Gastroesophageal sphincter (tissue), 4 donors: ENCODE measurements at places on chromosomes 1 and 21. TPM values are rescaled to one million over a fixed set of nuclear protein-coding genes. Genes with fewer than 3 reads are reported as not detected.

DNA sequence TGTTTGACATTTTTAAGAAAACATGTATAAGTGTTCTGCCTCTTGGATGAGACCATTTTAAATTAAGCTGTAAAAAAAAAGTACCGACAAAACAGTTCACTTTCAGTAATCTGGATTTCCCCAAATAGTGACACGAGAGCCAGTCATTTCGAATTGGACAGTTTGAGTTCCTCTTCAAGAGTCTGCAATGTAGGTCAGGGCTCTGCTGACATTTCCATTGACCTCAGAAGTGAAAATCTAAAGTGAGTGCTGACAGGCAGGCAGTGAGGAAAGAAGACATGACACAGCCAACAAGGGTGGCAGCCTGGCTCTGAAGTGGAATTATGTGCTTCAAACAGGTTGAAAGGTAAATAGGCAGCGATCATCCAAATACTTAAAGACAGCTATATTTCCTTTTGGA is at the start of gene IL23R:
IL23R (plus strand) TSS at position 259 of the 400 bp plus-strand sequence. CDS start 1,667 bp downstream, outside the sequence.
- no peak for ATAC-seq

- ATAC-seq: no peak
These were observed 44.6 kb upstream of the TMEM125 start for GRCh38 chr1:43225168-43225567.

DNA sequence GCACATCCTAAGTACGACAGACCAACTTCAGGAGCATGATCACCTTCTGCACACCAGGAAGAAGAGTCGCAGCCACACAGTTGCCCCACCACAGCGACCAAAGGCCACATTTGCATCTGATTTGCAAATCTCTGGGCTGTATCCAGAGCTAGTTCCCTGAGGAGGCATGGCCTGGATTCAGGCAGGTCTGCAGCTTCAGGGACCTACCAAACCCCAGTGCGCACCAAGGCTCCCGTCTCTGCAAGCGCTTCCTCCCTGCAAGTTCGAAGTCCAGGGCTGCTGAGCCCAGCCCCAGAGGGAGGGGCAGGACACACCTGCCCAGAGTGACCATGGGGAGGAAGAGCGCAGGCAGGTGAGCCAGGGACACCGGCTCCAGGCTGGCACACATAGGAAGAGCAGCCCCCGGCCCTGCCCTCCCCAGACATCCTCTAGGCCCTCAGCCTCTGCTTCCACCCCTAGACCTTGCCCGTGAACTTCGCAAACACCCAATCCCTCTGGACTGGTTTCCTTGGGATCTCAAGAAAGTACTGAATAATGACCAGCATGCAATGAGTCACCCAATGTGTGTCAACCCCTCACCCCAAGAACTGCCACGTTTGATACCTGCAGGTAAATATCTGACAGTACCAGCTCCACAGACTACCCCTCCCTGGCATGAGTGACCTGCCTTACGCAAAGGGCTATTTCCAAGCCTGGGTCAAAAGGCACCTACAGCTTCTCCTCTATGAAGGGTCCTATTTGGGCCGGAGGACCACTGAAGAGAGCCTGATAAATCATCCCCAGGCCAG is 36.8 kb downstream of the CASZ1 start:
- ATAC-seq: no peak

- ATAC-seq: no peak
These were observed 24.0 kb downstream of the AGPAT3 start for GRCh38 chr21:43889069-43889468.

DNA sequence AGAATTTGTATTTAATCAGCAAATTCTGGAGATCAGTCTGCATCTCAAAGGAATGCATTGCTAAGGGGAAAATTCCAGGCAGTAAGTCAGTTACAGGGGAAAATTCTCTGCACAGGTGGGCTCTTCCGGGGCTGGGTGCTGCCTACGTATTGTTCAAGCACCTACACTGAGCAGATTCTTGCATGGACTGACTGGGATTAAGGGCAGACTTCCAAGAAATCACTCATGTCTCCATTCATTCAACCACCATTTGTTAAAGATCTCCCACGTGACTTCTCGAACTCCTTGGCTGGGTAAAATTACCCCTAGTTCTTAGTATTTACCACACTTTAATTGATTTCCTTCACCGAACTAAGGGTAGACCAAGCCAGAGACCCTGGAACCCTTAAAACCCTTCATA is 28.2 kb upstream of the KCNE1 start:
- ATAC-seq: no peak

DNA sequence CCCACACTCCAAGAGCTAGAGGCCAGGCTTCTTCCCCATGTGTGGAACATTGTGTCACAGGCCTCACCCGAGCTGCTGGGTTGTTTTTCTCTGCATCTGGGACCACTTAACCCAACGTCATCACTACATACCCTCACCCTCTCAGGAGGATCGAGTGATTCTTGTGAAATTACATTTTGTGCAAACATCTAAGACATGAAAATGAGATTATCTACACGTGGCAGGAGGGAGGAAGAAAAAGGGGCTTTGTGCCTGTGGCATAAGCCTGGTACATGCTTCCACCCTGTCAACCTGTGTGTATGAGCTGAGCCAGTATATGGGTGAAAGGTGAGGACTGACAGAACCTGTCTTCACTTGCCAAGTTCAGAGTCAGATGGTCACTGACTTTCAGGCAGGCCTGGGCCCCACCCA is 1.6 kb downstream of the CPT2 start:
- no peak for ATAC-seq

DNA sequence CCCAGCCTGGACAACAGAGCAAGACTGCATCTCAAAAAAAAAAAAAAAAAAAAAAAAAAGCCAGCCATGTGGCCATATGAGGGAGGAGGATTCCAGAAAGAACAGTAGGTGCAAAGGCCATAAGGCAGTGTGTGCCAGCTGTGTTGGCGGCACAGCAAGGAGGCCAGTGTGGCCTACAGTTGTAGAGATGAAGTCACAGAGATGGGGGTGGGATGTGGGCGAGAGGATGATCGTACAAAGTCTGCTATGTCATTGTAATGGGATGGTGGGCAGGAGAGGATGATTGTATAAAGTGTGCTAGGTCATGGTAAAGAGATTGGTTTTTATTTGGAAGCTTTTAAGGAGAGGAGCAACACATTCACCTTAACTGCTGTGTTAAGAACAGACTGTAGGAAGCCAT is 9.8 kb upstream of the CR1 start:
- no peak for ATAC-seq

GRCh38 chr1:60268451-60268850 is 194.9 kb upstream of the C1orf87 start:
- ATAC-seq: no peak

GRCh38 chr1:100053119-100053518 is 79.6 kb downstream of the SASS6 start:
- no peak for ATAC-seq

DNA sequence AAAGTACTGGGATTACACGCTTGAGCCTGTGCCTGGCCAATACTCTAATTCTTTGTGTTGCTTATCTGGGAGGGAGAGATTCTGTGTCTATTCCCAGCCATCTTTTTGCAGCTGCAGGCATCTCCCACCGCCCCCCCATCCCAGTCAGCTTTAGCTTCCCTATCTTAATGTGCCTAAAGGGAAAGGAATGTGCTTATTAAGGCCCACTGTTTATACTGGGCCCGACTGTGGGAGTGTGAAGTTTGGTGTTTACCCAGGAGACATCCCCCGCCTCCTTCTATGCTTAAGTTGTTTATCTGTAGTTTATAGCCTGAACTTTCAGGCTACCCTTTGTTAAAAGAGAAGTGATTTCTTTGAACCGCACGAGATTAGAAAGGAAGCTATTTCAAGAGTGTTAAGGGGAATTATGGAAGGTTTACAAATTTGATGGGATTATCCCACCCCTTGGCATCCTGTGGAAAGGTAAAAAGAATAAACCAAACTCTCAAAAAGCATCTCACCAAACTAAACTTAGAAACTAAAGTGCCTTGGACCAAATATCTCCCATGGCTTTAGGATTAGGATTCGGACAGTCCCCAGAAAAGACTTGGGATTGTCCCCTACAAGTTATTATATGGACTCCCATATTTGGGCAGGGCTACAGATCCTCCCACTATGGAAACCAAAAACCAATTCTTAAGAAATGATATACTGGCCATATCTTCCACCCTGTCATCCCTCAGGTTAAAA is 25.5 kb upstream of the ZNF496 start:
- no peak for ATAC-seq

GRCh38 chr1:39964552-39964951 is 9.6 kb downstream of the MFSD2A start:
- no peak for ATAC-seq

- ATAC-seq: no peak
These were observed 838.7 kb upstream of the PRMT6 start for GRCh38 chr1:106217765-106218164.

DNA sequence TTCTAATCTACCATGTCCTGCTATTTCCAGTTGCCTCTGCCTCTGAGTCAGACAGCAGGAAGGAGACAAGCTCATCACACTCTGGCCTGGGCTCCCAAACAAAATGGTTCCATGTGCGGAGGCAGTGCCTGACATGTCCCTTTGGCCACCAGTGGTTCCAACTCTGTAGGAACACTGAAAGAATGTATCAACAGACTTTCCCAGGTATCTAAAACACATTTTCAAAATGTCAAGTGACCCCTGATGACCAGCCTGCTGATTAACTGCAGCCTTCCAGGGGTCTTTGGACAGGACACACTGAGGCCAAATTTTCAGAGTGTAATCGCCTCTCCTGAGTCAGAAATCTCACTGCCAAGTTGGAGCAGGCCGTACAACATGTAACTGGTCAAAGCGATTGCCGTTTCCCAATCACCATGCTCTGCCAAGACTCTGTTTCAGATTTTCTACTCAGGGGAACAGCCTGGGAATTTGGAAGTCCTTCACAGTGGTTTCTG is 172.7 kb downstream of the TPR start:
- peak; percentile 89 for ATAC-seq

DAB1 gene
- total RNA-seq: 1.6 TPM
